ENCODE measurements at places on chromosomes 6 and 20. TPM values are rescaled to one million over a fixed set of nuclear protein-coding genes. Genes with fewer than 3 reads are reported as not detected.

- peaks cover 28% of the 10 kb centered on the region for H3K4me1 ChIP-seq
- H3K4me3 ChIP-seq, result no peak overlapping the region
- H3K27me3 ChIP-seq, result no peaks in the 10 kb centered on the region
- no peak for DNase-seq
- no peak overlapping the region for H3K27ac ChIP-seq
These were observed 780 bp downstream of the ARMC12 start for GRCh38 chr6:35737413-35738211.

DNA sequence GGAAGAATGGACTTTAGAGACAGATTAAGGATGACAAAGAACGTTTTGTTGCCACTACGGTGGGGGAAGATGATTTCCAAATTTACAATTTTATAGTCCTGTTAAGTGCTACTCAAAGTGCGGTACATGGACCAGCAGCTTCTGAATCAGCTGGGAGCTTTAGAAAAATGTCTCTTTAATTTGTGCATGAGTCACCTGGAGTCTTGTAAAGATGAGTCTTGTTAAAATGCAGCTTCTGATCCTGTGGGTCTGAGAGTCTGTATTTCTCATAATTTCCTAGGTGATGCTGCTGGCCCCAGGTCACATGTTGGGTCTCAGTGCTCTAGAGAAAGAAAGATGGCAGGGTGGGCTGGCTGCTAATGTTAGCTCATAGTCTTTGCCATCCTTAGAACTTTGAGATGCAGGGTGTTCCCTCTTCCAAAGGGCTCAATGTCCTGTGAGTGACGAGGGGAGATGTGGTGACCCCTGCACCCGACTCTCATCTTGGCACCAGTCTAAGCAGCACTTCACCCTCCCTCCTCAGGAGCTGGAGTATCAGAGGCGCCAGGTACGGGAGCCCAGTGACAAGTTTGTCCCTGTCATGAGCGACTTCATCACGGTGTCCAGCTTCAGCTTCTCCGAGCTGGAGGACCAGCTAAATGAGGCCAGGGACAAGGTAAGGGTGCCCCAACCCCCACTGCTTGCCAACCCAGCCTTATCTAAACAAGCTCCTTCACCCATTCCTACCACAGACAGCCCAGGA lies 34.5 kb downstream of the MOCS1 start:
- H3K4me3 ChIP-seq, result no peak overlapping the region
- H3K27ac ChIP-seq, result no peak overlapping the region
- H3K36me3 ChIP-seq, result no peaks in the 10 kb centered on the region
- no peak for DNase-seq
- H3K4me1 ChIP-seq, result no peaks in the 10 kb centered on the region

LY6G5B gene
- 8.4 TPM for total RNA-seq

GRCh38 chr6:53795340-53795701 lies 516 bp downstream of the LRRC1 start:
- H3K4me3 ChIP-seq, result peak overlapping the region; percentile 79
- H3K27me3 ChIP-seq, result peaks cover 5% of the 10 kb centered on the region
- H3K27ac ChIP-seq, result no peak overlapping the region
- H3K4me1 ChIP-seq, result peaks cover 4% of the 10 kb centered on the region
- H3K36me3 ChIP-seq, result no peaks in the 10 kb centered on the region

- no peaks in the 10 kb centered on the region for H3K4me1 ChIP-seq
- H3K4me3 ChIP-seq, result no peak overlapping the region
- DNase-seq, result no peak
- H3K27me3 ChIP-seq, result no peaks in the 10 kb centered on the region
These were observed 245.4 kb downstream of the HTR1B start for GRCh38 chr6:77217896-77218295.

DNA sequence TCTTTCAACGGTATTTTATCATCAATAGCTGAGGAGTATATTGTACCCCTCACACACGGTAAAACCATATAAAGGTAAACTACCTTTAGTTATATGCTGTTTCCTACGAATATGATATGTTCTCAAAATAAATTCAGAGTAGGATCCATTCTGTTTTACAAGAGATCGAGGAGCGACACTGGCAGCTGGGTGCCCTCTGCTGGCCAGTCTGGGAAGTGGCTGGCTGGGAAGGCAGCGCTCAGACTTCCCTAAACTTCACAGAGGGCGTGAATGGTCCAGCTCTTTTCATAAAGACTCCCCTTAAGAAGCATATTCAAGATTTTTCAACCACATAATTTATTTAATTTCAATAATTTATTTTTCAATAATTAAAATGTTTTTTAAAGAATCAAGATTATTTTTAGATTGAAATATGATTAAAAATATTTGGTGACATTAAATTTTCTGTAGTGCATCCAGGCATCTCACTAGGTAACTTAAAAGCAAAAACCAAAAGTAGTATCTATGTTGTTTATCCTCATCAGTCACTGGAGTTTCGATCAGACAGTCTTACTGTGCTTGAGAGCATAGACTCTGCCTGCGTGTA lies 187.5 kb upstream of the PDE10A start:
- DNase-seq, result peak; percentile 64
- H3K4me3 ChIP-seq, result peak overlapping the region; percentile 28
- H3K36me3 ChIP-seq, result no peaks in the 10 kb centered on the region
- H3K4me1 ChIP-seq, result no peaks in the 10 kb centered on the region
- peaks cover 32% of the 10 kb centered on the region for H3K27me3 ChIP-seq
- no peak overlapping the region for H3K27ac ChIP-seq

DNA sequence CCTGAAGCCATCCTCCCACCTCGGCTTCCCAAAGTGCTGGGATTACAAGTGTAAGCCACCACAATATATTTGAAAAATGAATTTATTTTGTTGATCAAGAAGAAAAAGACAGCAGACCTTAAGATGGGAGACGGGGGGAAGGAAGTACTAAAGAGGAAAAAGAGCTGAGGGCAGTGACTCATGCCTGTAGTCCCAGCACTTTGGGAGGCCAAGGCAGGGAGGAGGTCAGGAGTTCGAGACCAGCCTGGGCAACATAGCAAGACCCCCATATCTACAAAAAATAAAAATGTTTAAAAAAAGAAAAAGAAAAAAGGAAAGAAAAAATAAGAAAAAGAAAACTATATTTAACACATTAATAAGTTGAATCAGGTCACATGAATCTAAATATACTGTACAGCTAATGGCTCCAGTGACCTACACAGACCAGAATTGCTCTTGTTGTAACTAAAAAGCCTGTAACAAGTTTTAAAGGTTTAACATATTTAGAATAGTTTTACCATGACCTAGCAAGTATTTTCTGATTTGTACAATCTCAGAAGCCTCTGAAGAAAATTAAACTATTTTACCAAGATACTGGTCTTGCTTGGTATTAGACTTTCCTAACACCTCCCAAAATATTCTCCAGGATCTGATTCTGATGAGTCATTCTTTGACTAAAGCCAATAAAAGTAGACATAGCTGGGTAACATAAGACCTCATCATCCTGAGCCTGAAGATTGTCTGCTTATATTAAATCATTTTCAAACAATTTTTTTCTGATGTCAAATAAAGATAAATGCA lies 4.3 kb upstream of the AKIRIN2 start:
- no peaks in the 10 kb centered on the region for H3K36me3 ChIP-seq
- no peaks in the 10 kb centered on the region for H3K27me3 ChIP-seq
- DNase-seq, result no peak
- peak overlapping the region; percentile 44 for H3K27ac ChIP-seq
- H3K4me1 ChIP-seq, result peaks cover 4% of the 10 kb centered on the region

- no peak for DNase-seq
- no peak overlapping the region for H3K27ac ChIP-seq
- H3K36me3 ChIP-seq, result no peaks in the 10 kb centered on the region
- no peaks in the 10 kb centered on the region for H3K4me1 ChIP-seq
- no peaks in the 10 kb centered on the region for H3K27me3 ChIP-seq
These were observed 60.4 kb downstream of the TMEM200A start for GRCh38 chr6:130426066-130426721.

DNA sequence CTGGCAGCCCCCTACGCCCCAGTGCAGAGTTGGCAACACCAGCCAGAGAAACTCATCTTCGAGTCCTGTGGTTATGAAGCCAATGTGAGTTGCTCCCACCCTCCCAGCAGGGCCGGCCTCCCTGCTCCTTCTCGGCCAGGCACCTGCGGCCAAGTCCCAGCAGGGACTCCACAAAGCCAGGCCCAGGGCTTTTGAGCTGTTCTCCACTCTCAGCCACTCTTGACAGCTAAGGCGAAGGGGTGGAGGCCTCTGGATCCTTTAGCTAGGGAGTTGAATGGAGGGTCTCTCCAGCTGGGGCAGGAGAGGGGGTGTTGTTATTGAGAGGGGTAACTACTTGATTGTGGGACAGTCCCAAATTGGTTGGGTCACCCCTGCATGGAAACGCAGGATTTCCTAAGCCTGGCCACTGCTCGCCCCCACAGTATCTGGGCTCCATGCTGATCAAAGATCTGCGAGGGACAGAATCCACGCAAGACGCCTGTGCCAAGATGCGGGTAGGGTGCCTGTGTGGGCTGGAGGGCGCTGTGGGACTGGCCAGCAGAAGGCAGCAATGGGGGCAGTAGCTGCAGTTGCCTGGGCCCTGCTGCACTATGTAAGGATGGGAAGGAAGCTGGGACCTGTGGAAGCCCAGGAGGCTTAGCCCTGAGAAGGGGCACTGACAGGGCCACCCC lies 58.3 kb downstream of the TCP11 start:
- H3K27me3 ChIP-seq, result no peaks in the 10 kb centered on the region
- DNase-seq, result no peak
- no peak overlapping the region for H3K4me3 ChIP-seq
- H3K36me3 ChIP-seq, result peaks cover 100% of the 10 kb centered on the region
- no peaks in the 10 kb centered on the region for H3K4me1 ChIP-seq
- H3K27ac ChIP-seq, result no peak overlapping the region

DNA sequence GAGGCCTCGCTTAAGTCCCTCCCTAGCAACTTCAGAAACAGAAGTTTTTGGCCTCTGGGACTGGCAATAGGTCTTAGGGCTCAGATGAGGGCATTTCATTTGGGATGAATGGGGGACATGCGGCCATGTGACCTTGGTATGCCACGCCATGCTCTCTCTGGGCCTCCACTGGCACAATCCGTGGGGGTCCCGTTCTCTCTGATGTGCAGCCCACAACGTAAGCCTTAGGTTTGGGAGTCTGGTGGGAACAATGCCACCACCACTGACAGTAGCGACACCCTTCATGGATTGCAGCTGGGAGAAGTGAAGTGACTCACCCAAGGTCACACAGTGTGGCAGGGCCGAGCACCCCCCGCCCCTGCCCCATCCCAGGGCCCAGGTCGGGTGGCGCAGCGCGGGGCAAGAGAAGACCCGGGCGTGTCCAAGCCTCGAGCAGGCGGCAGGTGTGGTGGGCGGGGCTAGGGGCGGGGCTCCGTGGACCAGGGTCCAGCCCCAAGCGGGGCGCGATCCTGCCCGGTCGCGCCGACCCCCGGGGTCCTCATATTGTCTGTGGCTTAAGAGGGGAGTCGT lies 864 bp upstream of the CEBPB start:
- H3K27me3 ChIP-seq, result no peaks in the 10 kb centered on the region
- H3K4me1 ChIP-seq, result no peaks in the 10 kb centered on the region
- peak overlapping the region; percentile 97 for H3K27ac ChIP-seq
- peak; percentile 78 for DNase-seq
- no peaks in the 10 kb centered on the region for H3K36me3 ChIP-seq

GRCh38 chr20:37864298-37864697 lies 38.6 kb upstream of the VSTM2L start:
- no peaks in the 10 kb centered on the region for H3K4me1 ChIP-seq
- no peak overlapping the region for H3K4me3 ChIP-seq
- no peak for DNase-seq
- no peaks in the 10 kb centered on the region for H3K27me3 ChIP-seq
